ENCODE measurements at places on chromosomes 2 and 18. TPM values are rescaled to one million over a fixed set of nuclear protein-coding genes. Genes with fewer than 3 reads are reported as not detected.

DNA sequence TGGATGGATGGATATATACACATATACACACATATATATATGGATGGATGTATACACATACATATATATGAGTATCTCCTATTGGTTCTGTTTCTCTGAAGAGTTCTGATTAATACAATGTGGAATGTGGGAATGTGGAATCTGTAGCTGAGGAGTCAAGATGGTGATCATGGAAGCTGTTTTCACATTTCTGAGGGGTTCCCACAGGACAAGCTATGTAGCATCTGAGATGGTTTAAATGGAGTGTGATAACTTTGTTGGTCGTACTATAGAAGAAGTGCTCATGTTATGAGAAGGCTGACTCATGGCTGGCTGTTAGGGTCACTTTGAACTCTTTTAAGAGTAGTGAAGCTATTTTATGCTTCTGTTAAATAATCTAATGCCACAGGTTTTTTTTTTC is 279.7 kb downstream of the MEIS1 start:
- no peak for DNase-seq

GRCh38 chr2:209314653-209315052 is 109.2 kb upstream of the MAP2 start:
- DNase-seq, result no peak

DNA sequence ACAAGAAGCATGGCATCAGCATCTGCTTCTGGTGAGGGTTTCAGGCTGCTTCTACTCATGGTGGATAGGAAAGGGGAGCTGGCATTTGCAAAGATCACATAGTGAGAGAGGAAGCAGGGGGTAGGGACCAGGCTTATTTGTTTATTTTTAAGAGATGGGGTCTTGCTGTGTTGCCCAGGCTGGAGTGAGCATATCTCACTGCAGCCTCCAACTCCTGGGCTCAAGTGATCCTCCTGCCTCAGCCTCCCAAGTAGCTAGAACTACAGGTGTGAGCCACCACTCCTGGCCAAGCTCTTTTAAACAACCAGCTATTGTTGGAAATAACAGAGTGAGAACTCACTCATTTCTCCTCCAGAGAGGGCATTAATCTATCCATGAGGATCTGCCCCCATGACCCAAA is 269.4 kb upstream of the FBXO11 start:
- DNase-seq, result no peak

AQP12B gene
- total RNA-seq, result not detected

GPR17 gene
- total RNA-seq, result not detected

PAIP2B gene
- 33.9 TPM for total RNA-seq

SULT1C4 gene
- total RNA-seq, result 3.5 TPM
